NCI-H2107 (cell line): ENCODE measurements at places on chromosomes 13 and 19.

DNA sequence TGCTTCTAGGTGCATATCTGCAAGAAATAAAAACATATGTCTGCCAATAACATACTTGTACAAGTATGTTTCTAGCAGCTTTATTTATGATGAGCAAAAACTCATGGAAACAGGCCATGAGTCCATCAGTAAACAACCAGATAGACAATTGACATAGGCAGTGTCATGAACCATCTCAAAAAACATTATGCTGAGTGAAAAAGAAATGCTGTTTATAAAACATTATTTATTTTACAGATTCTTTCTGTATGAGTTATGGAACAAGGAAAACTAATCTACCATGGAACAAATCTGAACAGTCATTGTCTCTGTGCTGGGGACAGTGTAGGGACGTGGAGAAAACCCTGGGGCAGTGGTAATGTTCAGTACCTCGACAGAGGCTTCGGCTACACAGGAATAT lies 283.9 kb downstream of the UQCRFS1 start:
- no peak for DNase-seq

- no peak for DNase-seq
Observed at GRCh38 chr13:99135591-99135990, 65.1 kb upstream of the UBAC2 start.

- no peak for DNase-seq
Observed at GRCh38 chr19:46284635-46285034, 12.2 kb upstream of the HIF3A start.

DNA sequence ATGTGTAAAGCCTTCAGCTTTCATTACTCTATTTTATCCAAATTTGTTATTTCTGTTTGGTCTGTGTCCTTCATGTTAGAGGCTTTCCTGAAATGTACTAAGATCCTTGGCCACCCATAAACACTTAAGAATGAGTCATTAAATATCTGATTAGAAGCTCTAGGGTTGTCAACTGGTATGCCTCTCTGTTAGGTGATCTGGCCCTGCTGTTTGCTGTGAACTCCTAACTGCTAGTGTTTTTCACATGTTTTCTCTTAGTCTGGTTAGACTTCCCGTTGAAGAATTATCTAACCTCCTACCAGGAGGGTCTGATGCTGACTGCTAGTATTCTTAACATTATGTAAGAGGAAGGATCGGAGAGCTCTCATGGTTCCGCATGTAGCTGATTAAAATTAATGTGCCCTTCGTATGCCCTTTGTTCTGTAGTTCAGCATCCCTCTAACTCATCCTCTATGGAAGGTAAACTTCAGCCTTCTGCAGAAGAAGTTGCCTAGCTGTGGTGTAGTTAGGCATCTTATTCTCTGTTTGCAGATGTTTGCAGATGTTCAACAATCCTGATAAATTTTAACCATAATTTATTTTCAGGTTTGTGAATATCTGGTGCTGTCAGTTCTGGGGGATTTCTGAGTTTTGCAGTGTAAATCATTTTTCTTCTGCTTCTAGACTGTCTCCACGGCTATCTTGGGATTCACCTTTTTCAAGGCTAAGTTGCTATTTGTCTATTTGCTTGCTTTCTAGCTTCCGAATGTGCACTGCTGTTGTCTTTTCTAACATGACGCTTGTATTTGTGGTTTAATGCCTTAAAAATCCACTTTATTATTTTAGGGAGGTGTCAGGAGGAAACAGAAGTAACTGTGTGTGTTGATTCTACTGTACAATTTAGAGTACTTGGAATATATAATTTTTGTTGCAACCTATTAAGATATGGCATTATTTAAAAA lies 207.2 kb upstream of the SPRY2 start:
- no peak for DNase-seq

GRCh38 chr13:68185444-68186141 lies 955.5 kb upstream of the PCDH9 start:
- DNase-seq = no peak

DNA sequence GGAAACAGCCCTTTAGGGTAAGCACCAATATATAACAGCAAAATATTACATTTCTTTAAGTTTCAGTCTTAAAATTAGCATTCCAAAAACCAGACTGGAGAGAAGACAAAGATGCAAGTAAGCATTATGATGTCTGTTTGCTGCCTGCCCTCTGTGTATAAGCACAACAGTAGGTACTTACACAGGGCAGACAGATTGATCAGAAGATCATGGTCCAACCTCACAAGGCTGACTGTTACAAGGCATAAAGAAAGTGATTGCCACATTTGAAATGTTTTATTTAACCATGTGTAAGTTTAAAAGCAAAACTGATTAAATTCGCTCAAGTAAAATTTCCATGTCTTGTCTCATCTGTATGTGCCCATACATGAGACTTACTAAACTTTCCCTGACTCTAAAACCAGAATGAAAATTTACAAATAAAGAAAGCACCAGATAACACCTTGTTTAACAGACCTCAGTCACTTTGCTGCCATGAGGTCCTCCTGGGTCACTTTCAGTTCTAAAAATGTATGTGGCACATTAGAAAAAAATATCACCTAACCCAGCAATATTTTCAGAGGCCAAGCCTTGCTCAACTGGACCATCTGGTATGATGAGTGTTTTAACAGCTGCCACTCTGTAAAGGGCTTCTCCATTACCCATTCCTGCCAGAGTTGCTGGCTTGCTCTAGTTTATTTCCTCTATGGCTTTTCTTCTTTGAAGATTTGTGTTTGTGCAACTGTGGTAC lies 297.0 kb downstream of the RBM26 start:
- peak; percentile 10 for DNase-seq

DNA sequence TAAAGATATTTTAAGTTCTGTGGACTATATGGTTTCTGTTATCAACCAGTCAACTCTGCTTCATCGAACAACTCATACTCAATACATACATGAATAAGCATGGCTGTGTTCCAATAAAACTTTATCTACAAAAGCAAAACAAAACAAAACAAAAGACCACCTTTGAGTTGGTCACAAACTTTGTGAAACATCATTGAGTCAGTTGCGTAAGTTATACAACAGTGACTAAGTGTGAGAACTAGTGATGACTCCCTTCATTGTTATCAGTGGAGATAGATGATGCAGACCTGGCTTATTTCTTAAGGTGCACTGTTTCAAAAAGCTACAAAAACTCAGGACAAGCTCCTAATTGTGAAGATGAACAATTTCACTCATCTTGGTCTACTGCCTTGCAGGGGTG lies 14.5 kb upstream of the KLK4 start:
- DNase-seq = no peak

GRCh38 chr13:42497798-42498197 lies 76.2 kb upstream of the TNFSF11 start:
- DNase-seq = no peak

GRCh38 chr19:47351548-47351947 lies 2.4 kb downstream of the DHX34 start:
- no peak for DNase-seq

DNA sequence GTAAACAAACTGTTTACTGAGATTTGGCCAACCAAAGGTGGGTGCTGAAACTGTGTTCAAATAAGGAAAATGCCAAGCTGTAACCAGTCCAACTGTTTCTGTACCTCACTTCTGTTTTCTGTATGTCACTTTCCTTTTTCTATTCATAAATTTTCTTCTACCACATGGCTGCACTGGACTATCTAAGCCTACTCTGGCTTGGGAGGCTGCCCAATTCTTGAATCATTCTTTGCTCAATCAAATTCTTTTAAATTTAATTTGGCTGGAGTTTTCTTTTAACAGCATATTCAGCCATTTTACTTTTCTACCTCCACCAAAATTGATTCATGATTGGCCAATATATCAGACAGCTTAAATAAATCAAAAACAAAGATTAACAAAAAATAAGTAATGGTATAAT lies 1575.5 kb upstream of the SPRY2 start:
- no peak for DNase-seq

- peak; percentile 16 for DNase-seq
Observed at GRCh38 chr13:98994080-98994479, 16.2 kb upstream of the DOCK9 start.

- no peak for DNase-seq
Observed at GRCh38 chr13:62043600-62043999, 628.0 kb upstream of the PCDH20 start.

DNA sequence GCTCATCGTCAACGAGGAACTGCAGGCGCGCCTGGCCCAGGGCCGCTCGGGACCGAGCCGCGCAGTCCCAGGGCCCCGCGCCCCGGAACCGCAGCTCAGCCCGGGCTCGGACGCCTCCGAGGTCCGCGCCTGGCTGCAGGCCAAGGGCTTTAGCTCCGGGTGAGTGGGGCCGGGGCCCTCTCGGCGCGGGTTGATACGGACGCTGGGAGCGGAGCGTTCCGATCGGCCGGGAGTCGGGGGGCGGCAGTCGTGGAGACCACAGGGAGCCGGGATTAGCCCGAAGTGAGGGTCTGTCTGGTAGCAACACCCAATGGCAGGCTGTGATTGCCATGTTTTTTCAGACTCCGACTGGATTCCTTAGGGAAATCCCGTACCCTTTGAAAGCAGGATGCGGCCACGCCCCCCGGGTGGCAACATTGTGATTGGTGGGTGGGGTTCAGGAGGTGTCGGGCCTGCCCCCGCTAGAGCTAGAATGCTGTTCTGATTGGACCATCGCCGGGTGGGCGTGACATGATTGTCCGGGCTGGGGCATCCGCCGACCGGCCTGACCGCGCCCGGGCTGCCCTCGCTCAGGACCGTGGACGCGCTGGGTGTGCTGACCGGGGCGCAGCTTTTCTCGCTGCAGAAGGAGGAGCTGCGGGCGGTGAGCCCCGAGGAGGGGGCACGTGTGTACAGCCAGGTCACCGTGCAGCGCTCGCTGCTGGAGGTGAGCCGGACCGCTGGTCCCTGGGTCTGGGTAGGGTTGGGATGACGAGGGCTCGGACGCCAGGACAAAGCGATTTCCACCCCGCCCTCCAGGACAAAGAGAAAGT lies 11.3 kb downstream of the EPS8L1 start:
- DNase-seq = no peak

DNA sequence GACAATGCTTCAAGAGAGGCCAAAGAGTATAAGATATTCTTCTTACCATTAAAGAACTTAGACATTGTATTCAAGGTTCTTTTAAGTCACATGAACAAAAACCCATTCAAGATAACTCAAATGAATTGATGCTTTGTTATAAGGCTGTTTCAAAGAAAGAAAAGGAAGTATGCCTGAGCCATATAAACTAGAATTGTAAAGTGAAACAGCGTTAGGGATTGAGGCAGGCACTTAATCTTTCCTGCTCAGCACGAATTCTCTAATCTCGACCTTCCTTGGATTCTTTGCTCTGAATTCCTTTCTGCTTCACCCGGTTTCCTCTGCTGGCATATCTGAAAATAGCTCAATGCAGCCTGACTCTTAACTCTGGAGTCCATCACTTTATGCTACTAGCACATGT lies 595.4 kb downstream of the DIAPH3 start:
- DNase-seq = no peak

DNA sequence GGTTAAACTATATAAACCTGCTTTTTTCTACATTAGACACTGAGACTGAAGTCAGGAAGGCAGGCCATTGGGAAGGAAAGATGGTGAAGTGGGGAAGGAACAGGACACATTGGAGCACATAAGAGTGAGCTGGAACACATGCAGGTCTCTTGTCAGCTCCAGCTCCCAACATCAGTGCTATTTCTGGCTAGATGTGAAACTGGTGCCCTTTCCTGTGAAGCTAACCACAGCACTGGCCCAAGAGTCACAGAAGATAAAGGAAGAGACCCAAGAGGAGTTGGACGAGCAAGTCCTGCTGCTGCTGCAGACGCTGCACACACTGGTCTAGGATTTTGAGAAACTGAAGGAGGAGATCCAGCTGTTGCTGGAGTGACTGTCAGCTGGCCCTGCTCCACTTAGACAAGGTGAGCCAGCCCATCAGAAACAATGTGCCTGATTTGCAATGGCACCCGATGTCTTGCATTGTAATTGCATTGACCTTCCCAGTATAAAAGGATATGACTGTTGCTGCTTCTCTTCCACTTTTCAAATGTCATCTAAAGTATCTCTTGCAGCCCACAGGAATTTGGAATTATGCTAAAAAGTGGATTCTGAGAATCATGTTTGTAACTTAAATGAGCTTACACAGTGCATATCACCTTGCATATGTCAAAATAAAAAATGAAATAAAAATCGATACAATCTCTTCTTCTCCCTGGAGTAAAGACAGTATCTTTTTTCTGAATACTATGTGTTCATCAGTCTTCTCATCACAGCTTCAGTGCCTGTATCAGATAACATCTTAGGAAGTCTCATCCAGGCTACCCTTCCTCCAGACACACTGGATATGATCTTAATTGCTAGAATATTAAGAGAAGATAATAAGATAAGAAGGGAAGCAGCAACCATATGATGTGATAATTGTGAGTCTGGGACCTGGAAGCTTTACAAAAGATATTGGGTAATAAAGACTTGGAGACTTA lies 230.7 kb upstream of the SPRY2 start:
- DNase-seq = no peak

GRCh38 chr19:54333586-54334298 lies 5.2 kb downstream of the LILRA4 start:
- DNase-seq = no peak

- no peak for DNase-seq
Observed at GRCh38 chr13:73631411-73631810, 502.8 kb downstream of the KLF12 start.

- no peak for DNase-seq
Observed at GRCh38 chr13:30192320-30193093, 114.8 kb downstream of the KATNAL1 start.

DNA sequence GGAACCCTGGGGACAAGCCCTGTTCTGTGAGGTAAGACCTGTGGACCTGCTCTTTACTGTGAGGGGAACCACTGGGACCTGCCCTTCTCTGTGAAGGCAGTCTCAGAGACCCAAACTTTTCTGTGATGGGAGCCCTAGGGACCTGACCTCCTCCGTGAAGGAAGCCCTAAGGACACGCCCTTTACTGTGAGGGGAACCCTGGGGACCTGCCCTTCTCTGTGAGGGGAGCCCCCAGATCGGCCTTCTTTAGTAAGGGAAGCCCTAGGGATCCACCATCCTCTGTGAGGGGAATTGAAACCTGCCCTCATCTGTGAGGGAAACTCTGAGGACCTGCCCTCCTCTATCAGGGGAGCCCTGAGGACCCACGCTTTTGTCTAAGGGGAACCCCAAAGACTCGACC lies 343.5 kb downstream of the UQCRFS1 start:
- no peak for DNase-seq

- no peak for DNase-seq
Observed at GRCh38 chr13:22828081-22828480, 352.7 kb upstream of the SGCG start.

GRCh38 chr13:25945596-25945995 lies 106.2 kb downstream of the SHISA2 start:
- DNase-seq = no peak

DNA sequence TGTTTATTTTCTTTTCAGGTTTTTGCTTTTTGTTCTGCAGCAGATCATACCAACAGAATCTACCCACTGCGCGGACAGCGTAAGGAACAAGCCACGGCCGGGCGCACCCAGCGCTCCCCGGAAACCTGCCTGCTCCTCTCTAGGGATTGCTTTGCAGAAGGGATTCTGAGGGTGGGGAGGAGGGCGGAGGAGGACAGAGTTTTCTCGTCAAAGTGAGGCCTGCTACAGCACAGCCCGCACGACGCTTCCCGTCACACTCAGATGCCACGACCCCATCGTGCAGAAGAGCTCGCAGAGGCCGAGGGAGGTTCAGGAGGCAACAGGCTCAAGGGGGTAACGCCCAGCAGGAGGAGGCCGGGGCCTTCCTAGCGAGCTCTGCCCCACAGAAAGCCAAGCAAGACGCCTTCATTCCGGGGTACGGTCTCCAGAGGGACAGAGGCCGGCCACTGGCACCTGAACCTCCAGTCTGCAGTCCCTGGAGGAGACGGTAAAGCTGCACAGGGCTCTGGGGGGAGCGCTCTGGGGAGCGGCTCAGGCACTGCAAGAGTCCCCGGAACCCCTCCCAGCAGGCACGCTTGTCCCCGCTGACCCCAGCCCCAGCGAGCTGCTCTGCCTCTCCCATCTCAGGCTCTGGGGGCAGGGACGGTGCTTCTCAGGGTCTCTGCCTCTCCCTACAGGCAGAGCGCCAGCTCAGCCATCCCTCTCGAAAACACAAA lies 6.9 kb downstream of the REXO1 start:
- no peak for DNase-seq
